T-helper 17 cell (primary cell): ENCODE measurements at places on chromosomes 2 and 18.

GRCh38 chr2:103656558-103656957 lies 894.7 kb downstream of the TMEM182 start:
- no peak for DNase-seq

GRCh38 chr2:217650229-217650628 lies 352.6 kb downstream of the TNS1 start:
- DNase-seq = no peak

DNA sequence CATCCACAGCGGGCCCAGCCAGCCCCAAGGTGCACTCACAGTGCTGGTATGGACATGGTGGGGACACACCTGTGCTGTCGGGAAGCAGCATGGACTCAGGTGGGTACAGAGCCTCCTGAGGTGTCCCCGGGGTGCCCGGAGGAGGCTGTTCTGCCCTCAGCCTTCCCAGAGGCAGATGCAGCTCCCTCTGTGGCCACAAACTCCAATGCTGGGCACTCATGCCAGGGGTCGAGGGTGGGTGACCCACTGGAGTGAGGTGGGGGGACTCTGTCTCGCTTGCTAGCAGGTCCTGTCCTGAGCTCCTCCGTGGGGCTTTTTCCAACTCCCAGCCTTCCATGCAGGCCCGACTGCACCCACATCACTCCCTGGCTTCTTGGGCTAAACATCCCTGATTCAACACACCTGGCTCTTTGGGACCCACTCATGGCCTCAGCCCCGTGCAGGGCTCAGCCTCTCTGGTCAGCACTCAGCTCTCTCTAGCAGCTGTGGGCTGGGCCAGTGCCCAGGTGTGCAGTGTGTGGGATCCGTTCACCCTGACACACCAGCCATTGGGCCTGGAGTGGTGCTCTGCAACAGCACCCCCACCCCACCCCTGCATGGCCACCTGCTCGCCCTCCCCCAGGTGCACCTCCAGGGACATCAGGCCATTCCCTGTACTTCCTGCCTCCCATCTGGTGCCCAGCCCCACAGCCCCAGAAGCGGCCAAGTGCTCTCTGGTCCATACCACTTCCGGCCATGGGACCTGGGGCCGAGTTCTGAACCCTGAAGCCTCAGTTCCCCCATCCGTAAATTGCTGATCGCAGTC lies 16.0 kb downstream of the RAMP1 start:
- DNase-seq = no peak

DNA sequence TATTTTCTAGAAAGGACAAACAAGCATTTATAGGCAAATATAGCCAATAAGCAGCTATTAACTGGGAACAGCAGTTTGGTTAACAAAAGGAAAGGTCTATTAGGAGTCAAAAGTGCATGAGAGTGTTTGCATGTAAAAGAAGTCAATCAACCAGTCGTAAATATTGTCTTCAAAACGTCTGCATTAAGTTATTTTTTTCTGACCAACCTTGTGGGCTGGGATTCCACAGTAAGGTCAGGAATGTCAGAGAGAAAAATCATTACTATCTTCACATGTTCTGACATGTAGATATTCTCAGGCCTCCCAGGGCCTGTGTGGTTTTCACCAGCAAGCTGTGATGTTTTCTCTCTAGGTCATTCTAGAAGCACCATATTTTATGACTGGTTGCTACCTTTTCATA lies 922.5 kb downstream of the SUCLG1 start:
- no peak for DNase-seq

DNA sequence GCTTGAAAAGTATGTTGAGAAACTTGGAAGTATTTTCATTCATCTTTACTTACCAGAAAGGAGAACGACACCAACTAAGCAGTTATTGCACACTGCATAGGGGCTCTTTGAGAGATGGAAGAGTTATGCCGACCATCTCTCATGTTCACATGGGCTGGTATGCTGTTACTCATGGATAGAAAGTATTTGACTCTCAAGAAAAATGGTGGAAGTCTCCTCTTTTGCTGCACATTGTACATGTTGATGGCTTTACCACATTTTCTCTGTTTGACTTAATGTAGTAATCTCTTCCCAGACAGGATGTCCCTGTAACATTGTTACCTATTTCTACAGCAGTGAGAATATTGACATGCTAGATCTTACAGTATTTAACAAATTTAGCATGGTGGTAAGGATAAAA lies 23.2 kb downstream of the CAB39 start:
- no peak for DNase-seq

GRCh38 chr2:47519604-47520301 lies 116.8 kb downstream of the MSH2 start:
- DNase-seq = no peak

- peak; percentile 74 for DNase-seq
These were observed 86.8 kb downstream of the RBMS1 start for GRCh38 chr2:160406591-160407392.

- DNase-seq = no peak
These were observed 13.4 kb downstream of the SERPINB7 start for GRCh38 chr18:63788447-63789096.

DNA sequence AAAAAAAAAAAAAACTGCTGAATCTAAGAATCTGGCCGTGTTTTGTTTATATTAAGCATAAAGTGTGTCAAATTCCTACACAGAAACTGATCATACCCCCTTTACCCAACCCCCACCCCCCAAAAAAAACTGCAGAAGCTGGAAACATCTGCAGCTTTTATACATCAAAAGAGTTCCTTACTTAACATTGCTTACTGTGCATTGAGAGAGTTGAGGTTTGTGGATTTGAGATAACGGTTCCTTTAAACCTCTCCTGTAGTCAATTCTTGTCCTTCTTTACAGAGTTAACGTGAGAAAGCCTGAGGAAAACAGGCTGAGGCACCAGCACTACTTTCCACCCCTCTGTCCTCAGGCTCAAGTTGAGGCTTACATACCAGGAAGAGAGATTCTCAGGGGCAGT lies 34.5 kb downstream of the FRZB start:
- DNase-seq = no peak
